ENCODE measurements at places on chromosomes 1 and 21.
A peak's percentile ranks its signal among the peaks of the same experiment; 100 is the strongest.

GRCh38 chr1:111561328-111561727, 57.9 kb upstream of the ADORA3 start:
- no peak for DNase-seq

DNA sequence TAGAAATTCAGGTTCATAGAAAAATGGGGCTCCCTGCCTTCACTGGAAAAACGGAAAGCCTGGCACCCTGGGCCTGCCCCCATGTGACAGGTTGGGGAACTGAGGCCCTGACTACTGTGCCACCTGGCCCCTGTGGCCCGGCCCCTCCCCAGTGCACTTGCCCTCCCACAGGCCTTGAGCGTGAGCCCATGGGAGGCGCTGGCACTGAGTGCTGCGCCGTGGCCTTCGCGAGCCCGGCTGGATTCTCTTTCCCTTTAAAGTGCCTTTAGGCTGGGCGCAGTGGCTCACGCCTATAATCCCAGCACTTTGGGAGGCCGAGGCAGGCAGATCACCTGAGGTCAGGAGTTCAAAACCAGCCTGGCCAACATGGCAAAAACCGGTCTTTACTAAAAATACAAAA, 45.7 kb downstream of the SLC37A1 start:
- DNase-seq, result no peak

- no peak for DNase-seq
These were observed 89.9 kb downstream of the SLC44A5 start for GRCh38 chr1:75520862-75521475.

DNA sequence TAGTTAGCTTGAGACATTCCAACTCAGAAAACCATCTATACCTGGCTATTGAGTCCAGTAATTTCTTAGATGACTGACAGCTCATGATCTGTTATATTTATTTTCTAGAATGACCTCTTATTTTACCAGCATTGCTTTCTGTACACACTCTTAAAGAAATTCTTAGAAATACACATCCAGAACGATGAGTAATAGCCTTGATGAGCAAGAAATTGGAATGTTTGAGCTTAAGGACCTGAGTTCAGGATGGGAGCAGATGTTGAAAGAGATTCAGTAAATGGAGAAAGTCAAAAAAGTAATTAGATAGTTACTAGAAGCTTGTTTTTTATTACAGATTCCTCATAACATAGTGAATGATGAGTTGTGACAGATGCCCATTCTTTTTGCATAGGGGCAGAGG, 11.7 kb downstream of the PYHIN1 start:
- no peak for DNase-seq

GRCh38 chr1:26684763-26685508, 10.9 kb upstream of the ARID1A start:
- DNase-seq, result no peak

DNA sequence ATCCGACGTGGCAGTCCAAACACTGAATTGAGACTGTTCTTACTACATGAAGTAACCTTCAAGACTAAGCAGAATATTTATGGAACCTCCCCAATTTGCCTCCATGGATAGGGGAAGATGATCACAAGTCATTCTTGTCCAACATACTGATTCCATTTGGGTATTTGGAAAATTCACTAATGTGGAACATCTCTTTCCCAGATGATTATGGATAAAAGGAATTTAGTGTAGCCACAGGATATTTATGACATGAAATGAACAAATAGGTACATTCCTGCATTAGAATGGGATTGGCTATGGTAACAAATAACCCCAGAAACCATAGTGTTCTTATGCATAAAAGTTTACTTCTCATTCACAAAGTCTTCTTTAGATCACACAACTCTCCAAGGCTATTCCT, 40.2 kb upstream of the SGIP1 start:
- peak; percentile 30 for DNase-seq

GRCh38 chr1:57026624-57027354, 61.0 kb upstream of the C8B start:
- DNase-seq, result no peak

DNA sequence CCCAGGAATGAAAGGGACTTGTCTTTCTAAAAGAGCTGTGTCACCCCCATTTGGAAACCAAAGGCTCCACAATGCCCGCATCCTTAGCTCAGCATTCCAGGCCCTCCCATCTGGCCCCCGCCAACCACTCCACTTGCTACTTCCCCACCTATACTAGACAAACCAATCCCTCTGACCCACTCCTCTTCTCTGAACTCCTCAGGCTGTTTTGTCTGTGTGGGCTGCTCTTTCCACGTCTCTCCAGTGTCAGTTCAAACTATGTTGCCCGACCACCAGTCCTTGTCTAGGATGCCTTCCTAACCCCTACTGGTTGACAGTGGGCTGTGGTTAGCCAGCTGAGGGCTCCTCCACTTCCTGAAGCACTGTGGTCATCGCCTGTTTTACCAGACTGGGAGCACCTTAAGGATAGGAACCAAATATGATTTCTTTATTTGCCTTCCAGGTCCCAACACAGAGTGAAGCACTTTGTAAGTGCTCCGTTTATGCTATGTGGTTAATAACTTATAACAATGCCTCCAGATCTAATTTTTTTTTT, 8.1 kb upstream of the COA7 start:
- DNase-seq, result no peak
